ENCODE measurements at places on chromosomes 4 and X. TPM values are rescaled to one million over a fixed set of nuclear protein-coding genes. Genes with fewer than 3 reads are reported as not detected.

Gene RNF175
- 11.3 TPM for total RNA-seq

Gene CLDN2
- 4.7 TPM for total RNA-seq

Gene ZNF518B
- 37.6 TPM for total RNA-seq

Gene CD40LG
- not detected for total RNA-seq

Gene SPATA18
- 17.0 TPM for total RNA-seq

- no peak overlapping the region for H3K4me3 ChIP-seq
- H3K4me1 ChIP-seq = peaks cover 4% of the 10 kb centered on the region
- H3K36me3 ChIP-seq = peaks cover 12% of the 10 kb centered on the region
- no peak for DNase-seq
- H3K27ac ChIP-seq = no peak overlapping the region
Observed at GRCh38 chr4:155353923-155354540, 22.7 kb downstream of the MAP9 start.

DNA sequence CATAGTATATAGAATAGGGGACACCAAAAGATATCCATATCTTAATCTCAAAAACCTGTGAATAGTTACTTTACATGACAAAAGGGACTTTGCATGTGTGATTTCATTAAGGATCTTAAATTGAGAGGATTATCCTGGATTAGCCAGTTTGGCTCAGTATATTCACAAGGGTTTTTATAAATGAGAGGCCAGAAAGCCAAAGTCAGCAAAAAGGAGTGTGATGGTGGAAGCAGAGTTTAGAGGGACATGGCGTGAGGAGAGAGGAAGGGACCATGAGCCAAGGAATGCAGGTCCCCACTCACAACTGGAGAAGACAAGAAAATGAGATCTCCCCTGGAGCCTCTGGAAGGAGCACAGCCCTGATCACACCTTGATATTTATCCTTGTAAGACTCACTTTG, 648.5 kb upstream of the LCORL start:
- no peaks in the 10 kb centered on the region for H3K4me1 ChIP-seq
- no peaks in the 10 kb centered on the region for H3K27me3 ChIP-seq
- H3K36me3 ChIP-seq = no peaks in the 10 kb centered on the region
- H3K27ac ChIP-seq = no peak overlapping the region
- no peak overlapping the region for H3K4me3 ChIP-seq

- H3K4me3 ChIP-seq = no peak overlapping the region
- no peak overlapping the region for H3K27ac ChIP-seq
Observed at GRCh38 chrX:118644378-118644777, 83.0 kb upstream of the IL13RA1 start.

- peaks cover 14% of the 10 kb centered on the region for H3K4me1 ChIP-seq
- no peak for DNase-seq
- peaks cover 34% of the 10 kb centered on the region for H3K27me3 ChIP-seq
- no peak overlapping the region for H3K27ac ChIP-seq
Observed at GRCh38 chrX:373641-374471, 12.9 kb downstream of the PPP2R3B start.

DNA sequence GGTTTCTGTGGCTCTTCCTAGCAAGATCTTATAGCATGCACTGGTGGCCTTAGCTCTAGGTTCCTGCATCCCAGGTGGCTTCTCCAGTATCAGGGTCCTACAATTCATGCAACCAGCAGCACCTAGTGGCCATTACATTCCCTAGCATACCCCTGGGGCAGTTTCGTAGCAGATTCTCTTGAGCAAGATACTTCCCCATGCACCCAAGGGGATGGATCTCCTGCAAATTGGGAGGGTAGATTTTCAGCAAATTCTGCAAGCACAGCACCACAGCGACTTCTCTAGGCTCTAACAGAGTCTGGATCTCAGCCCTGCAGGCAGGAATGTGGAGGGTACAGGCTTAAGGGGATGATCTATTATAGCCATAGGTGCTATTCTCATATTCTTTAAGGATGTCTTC, 13.1 kb upstream of the SLC9B1 start:
- H3K36me3 ChIP-seq = peaks cover 4% of the 10 kb centered on the region
- no peak overlapping the region for H3K27ac ChIP-seq
- no peak overlapping the region for H3K4me3 ChIP-seq
- H3K27me3 ChIP-seq = no peaks in the 10 kb centered on the region

- no peaks in the 10 kb centered on the region for H3K27me3 ChIP-seq
- peak overlapping the region; percentile 27 for H3K27ac ChIP-seq
- no peak for DNase-seq
- H3K4me1 ChIP-seq = peaks cover 25% of the 10 kb centered on the region
- H3K4me3 ChIP-seq = no peak overlapping the region
- peaks cover 21% of the 10 kb centered on the region for H3K36me3 ChIP-seq
Observed at GRCh38 chrX:132909643-132910042, 48.8 kb downstream of the HS6ST2 start.

DNA sequence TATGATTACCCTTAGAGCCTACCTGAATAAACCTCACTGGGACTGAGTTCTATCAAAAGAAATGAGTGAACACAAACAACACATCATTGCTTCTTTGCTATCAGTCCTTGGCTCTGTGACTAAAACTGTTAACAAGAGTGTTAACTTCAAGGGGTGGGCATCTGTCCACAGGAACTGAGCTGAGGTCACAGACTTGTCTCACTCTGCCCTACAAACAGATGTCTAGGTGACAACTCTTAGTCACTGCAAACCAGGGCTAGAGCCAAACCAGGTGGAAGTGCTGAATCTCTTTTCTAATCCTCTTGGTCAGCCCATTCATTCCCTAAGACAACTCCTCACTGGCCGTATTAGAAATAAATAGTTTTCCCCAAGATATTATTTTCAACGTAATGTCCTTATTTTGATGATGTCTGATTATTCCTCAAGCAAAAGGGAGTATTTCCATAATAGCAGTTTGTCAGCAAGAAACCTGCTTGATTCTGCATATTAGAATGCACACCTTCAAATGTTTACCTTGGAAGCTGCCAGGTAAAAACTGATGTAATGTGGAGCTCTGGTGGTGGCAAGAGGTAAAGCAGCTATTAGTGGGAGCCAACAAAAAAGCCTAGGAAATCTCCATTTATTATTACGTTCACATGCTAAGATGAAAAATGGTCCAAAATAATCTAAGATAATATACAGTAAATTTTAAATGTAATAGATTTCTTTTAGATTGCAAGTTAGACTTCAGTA, 4.0 kb downstream of the COL25A1 start:
- H3K36me3 ChIP-seq = no peaks in the 10 kb centered on the region
- peaks cover 44% of the 10 kb centered on the region for H3K27me3 ChIP-seq
- H3K4me3 ChIP-seq = no peak overlapping the region
- DNase-seq = no peak
- H3K27ac ChIP-seq = no peak overlapping the region
- peaks cover 4% of the 10 kb centered on the region for H3K4me1 ChIP-seq

DNA sequence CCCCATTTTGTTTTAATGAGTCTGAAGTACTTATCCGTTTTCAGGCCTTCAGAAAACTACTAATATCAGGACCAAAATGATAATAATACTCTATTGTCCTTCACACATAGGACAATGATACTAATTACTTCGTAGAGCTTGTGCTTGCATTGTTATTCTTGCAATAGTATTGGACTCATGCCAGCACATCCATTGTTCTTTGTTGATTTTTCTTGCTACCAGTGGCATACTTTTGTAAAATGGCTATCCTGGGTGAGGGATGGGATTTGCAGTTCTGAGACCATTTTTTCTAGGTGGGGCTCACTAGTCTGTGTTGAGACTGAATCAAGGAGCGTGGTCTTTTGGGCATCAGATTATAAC, 195.3 kb downstream of the MAML3 start:
- no peaks in the 10 kb centered on the region for H3K27me3 ChIP-seq
- H3K4me3 ChIP-seq = no peak overlapping the region
- peaks cover 41% of the 10 kb centered on the region for H3K4me1 ChIP-seq

DNA sequence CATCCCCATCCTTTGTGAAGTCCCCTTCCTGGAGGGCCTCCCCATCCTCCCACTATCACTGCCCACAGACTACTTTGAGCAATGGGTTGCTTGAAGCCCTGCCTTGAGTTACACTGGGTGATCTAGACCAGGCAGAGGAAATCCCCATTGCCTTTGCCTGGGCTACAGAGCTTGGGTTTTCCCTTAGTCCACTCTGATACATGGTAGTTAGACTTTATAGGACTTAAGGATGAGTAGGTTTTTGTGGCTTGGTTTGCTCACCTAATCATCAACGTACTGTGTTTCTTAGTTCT, 56.6 kb downstream of the TMEM131L start:
- DNase-seq = no peak
- no peak overlapping the region for H3K4me3 ChIP-seq
- H3K27me3 ChIP-seq = no peaks in the 10 kb centered on the region
- H3K27ac ChIP-seq = no peak overlapping the region
- peaks cover 3% of the 10 kb centered on the region for H3K36me3 ChIP-seq
- H3K4me1 ChIP-seq = peaks cover 50% of the 10 kb centered on the region

DNA sequence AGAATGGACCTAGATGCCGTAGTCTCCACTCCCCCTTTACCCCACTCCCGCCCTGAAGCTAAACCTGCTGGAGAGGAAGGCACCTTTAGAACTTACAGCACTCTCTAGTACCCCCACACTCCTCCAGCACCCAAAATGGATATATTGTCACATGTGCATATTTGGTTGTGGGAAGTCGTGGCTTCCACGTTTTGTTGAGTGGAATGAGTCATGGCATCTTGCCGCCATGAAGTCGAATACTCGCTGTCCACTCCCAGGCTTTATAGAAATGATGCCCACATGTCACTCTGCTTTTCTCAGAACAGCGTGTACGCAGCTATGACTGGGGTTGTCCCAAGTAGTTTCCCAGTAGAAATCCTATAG, 545 bp downstream of the ABCE1 start:
- H3K4me3 ChIP-seq = peak overlapping the region; percentile 97
- H3K27me3 ChIP-seq = no peaks in the 10 kb centered on the region
- no peak for DNase-seq
- peak overlapping the region; percentile 100 for H3K27ac ChIP-seq

DNA sequence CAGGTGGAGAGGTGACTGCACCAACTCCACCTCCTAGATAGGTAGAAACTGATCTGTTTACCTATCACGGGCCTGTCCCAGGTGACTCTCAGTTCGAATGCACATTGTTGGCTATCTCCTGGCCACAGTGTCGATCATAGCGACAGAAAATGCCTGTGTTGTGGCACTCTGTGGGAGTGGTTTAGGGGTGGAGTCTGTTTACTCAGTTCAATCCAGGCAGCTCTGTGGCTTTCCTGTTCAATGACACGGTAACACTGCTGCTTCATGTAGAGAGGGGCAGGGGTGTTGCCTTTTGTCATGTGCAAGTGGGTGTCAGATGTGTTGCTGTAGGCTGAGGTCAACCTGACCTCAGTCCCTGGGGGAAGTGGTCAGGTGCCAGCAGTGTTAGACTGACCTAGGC, 1602.4 kb downstream of the TECRL start:
- no peak overlapping the region for H3K27ac ChIP-seq
- no peak for DNase-seq
- H3K4me1 ChIP-seq = no peaks in the 10 kb centered on the region
- no peaks in the 10 kb centered on the region for H3K36me3 ChIP-seq
- no peak overlapping the region for H3K4me3 ChIP-seq
- H3K27me3 ChIP-seq = no peaks in the 10 kb centered on the region

GRCh38 chr4:88137112-88137511, 21.3 kb downstream of the ABCG2 start:
- H3K4me1 ChIP-seq = peaks cover 5% of the 10 kb centered on the region
- DNase-seq = no peak
- H3K36me3 ChIP-seq = no peaks in the 10 kb centered on the region
- no peaks in the 10 kb centered on the region for H3K27me3 ChIP-seq
- H3K27ac ChIP-seq = no peak overlapping the region

- no peak overlapping the region for H3K27ac ChIP-seq
- no peak for DNase-seq
- no peaks in the 10 kb centered on the region for H3K36me3 ChIP-seq
- no peaks in the 10 kb centered on the region for H3K4me1 ChIP-seq
Observed at GRCh38 chrX:82218361-82218760, 1016.5 kb downstream of the SH3BGRL start.
